Ureter (tissue), 1 donor: ENCODE measurements at places on chromosomes 16 and 17.

- no peak for DNase-seq
Observed at GRCh38 chr16:56611281-56611833, 3.0 kb downstream of the MT2A start.

DNA sequence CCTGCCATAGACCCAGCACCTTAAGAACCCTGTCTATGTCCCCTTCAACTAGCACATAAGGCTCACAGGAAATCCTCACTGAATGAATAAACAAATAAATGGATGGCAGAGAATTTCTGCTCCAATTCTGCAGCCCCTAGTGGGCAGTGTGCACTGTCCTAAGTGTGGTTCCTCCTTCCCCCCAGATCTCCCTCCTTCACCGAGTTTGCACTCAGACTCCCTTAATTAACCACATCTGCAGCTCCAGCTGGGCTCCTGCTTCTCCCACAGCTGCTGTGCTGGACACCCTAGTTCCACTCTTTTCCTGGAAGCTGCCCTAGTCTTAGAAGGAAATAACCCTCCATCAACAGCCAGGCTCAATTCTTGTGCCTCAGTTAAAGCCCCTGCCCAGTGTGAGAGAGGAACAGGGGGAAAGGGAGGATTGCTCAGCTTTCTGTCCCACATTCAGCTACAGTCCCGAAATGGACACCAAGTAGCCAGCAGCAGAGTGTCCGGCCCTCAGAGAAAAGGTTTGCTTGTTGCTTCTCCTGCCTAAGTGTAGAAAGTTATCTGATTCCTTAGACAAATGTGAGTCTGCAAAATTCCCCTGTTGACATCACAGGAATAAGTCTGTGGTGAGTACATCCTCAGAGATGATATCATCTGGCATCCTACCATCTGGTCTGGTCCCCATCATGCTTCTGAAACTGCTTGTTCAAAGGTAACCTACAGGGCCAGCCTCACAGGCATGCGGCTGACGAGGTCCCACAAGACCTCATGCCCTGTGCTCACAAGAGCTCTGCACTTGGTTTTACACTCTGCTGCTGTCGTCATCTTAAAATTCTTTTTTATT is 12.3 kb downstream of the LRRC3C start:
- no peak for DNase-seq

GRCh38 chr17:50169121-50169764 is 3.4 kb downstream of the SGCA start:
- DNase-seq, result no peak

DNA sequence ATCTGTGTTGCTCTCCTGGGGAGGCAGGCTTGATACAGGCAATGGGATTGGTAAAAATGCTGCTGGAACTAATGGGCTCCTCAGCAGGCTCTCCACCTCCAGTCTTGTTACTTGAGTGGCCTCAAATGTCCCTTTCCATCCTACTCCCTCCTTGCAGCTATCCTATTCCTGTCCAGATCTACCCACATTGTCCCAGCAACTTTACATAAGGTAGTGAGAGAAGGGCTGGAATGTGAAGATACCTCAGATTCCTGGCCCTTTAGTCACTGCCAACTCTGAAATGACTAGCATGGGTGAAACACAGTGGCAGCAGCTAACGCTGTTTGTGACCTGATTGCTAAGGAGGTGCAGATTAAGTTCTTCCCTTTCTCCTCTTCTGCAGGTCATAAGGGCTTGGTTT is 210.1 kb upstream of the HS3ST4 start:
- DNase-seq, result no peak

DNA sequence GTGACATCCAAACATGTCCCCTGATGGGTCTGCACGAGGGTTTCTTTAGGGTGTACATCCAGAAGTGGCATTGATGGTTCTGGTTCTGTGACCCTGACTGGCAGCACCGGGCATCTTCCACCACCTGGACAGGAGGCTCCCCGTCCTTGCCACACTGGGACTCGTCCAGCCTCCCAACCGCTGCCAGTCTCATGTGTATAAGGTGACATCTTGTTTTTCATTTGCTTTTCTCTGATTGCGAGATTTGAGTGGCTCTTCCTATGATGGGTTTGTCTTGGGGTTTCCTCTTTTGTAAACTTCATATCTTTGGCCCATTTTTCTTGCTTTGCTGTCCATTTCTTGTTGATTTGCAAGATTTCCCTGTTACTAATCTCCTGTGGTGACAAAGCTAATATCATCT is 9.2 kb upstream of the LIMD2 start:
- DNase-seq, result no peak

- DNase-seq, result no peak
Observed at GRCh38 chr16:27972500-27972899, 91.0 kb downstream of the GSG1L start.

GRCh38 chr17:57429966-57430365 is 173.6 kb downstream of the MSI2 start:
- DNase-seq, result no peak

DNA sequence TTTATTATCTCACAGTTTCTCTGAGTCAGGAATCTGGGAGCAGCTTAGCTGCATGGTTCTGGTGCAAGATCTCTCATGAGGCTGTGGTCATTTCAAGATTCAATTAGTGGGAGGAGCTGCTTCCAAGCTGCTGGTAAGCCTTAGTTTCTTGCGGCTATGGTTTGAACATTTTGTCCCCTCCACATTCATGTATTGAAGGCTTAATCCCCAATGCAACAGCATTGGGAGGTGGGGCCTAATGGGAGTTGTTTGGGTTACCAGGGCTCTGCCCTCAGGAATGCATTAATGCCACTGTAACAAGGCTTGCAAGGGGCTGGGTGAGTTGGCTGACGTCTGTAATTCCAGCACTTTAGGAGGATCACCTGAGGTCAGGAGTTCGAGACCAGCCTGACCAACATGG is 272.9 kb downstream of the UTP18 start:
- DNase-seq, result no peak

DNA sequence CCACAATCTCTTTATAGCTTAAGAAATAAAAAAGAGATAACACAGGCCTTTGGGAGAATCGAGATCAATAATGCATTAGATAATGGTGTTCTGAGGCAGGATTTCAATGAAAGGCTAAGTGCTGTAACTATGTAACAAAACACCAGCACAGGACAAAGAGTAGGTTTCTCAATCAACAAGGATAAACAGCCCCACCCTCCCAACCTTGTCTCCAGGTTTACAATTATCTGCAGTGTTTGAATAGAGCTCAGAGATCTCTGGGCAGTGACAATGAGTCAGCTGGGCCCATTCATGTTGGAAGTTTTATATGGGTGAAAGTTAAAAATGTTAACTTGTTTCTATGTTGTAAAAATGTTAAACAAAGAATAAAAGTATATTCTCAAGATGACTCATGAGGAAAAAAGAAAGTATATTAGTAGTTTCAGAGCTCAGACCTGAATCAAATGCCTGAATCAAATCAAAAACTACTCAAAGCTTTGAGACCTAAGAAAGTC is 17.0 kb upstream of the KRT20 start:
- no peak for DNase-seq
